ENCODE measurements at places on chromosomes 7 and 10.
A peak's percentile ranks its signal among the peaks of the same experiment; 100 is the strongest.

DNA sequence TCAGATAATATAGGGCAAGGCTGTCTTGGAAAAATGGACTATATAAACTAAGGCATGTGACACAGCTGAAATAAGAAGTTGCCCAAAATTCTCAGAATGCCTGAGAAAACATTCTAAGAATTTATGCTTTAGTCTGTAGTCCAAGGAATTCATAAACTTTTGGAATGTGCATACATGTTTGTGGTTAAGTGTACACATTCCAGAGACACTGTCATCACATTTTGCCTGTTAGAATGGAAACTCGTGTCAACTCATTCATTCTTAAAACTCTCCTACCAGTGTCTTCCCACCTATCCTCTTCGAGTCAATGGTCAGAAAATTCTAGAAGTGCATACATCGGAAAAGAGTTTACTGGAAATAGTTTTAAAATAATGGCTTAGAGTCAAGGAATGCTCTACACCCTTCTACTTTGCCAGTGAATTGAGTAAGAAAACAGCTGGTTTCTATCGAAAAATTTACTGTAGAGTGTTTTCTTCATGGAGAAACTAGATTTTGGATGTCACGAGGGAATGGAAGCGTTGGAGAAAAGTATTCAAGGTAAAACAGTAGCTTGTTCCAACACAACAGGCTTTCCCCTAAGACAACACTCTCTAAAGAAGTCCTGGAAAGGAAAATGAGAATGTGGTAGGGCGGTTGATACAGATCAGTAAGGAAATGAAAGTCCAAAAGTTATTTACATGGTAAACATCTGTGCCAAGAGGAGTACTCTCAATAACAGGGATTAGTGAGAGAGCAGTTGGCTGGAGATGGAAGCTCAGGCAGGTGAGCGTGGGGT is 1177.6 kb upstream of the C7orf33 start:
- DNase-seq = peak; percentile 96

DNA sequence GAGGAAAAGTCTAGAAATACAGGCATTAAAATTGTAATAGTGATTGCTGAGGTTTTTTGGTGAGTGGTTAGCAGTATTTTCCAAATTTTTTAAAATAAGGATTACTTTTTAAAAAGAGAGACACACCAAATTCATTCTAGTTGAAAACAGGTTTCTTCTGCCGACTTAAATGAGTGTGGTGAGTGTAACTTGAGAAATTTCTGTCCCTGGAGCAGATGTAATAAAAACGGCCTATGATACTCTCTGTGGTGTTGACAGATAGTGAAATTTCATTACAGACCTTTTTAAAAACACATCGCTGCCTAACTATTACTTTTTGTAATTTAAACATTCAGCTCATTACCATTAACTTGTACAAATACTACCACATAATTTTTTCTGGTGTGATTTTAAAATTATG is 90.1 kb downstream of the CYP51A1 start:
- no peak for DNase-seq

GRCh38 chr10:18437486-18437885 is 213.9 kb downstream of the NSUN6 start:
- no peak for DNase-seq

DNA sequence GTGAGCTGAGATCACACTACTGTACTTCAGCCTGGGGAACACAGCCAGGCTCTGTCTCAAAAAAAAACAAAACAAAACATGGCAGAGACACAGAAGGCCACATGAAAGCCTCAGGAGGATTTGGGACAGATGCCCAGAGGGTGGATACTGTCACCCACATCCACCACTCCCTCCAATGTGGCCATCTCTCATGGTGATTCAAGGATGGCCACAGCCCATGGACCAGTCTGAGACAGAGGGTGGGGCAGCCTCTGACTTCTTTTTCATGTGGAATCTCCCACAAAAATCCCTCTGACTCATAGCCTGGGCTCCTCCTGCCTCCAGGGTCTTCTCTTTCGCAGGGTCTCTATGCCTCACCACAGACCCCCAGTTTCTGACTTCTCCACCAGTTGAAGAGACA is 59.0 kb upstream of the GTF2I start:
- peak; percentile 37 for DNase-seq

DNA sequence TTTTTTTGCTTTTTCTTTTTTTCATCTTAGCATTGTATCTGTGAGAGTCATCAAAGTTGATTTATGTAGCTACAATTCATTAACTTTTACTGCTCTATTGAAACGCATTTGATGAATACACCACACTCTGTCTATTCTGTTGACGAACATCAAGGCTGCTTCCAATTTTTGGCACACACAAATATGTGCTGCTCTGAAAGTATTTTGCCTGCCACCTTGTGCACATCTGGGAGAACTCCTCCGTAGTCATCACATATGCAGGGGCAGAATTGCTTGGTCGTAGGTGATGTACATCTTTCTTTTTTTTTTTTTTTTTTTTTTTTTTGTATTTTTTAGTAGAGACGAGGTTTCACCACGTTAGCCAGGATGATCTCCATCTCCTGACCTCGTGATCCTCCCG is 796.8 kb downstream of the KCNMA1 start:
- no peak for DNase-seq

DNA sequence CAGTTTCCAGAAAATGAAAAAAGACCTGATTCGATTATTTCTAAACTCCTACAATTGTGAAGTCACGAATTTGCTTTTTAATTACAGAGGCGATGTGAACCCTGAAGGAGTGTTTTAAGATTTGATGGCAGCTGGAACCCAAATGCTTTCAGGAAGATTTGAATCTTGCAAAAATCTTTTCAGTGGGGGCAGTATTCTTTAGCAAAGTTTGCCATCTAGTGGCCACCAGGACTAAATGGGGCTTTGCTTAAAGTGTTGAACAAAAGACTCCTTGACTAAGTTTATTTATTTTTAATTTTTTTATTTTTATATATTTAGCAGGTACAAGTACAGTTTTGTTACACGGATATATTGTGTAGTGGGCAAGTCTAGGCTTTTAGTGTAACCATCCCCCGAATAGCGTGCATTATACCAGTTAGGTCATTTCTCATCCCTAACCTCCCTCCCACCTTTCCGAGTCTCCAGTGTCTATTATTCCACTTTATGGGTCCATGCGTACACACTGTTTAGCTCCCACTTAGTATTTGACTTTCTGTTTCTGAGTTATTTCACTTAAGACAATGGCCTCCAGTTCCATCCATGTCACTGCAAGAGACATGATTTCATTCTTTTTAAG is 98.8 kb downstream of the CACNB2 start:
- peak; percentile 53 for DNase-seq

Measured in fibroblast of skin of abdomen (primary cell).